ENCODE measurements at places on chromosomes 13 and 19. TPM values are rescaled to one million over a fixed set of nuclear protein-coding genes. Genes with fewer than 3 reads are reported as not detected.

Gene SIGLEC11
- under 0.01 TPM for total RNA-seq

- no peak for DNase-seq
These were observed 110.4 kb upstream of the TSC22D1 start for GRCh38 chr13:44686531-44686934.

Gene NFIX
- total RNA-seq = 114 TPM

GRCh38 chr13:88802886-88803285 is 1131.7 kb downstream of the SLITRK5 start:
- DNase-seq = no peak

GRCh38 chr19:14248578-14249011 is 42.6 kb upstream of the ADGRL1 start:
- DNase-seq = peak; percentile 68

- peak; percentile 92 for DNase-seq
These were observed 12.2 kb downstream of the CFD start for GRCh38 chr19:871446-872265.

DNA sequence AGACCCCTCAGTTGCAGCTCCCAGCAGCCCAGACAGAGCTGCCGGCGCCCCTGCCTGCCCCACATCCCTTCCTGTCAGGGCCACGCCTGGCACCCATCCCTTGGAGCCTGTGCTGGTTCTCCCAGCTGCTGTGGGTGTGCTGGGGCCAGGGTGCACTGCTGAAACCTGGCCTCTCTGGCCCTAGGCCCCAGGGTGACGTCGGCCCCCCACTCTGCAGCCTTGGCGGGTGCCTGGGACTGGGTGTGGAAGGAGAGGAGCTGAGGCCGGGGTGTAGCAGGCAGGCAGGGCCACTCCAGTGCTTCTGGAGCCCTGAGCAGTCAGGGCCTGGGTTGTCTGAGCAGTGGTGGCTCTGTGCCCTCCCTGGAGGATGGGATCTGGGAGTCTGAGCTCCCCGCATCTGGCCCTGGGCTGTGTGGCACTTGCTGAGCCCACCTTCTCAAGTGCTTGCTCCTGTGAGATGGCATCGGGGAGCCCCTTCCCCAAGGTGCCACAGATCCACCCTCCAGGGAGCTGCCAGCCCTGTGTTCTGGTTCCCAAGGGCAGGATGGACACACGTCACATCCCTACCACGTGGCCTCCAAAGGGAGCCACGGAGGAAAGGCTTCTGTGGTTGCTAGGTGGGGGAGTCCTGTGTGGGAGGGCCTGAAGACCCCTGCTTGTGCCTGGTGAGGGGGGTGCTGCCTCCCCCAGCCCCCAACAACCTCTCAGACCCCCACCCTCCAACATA is 5.2 kb downstream of the PLEKHJ1 start:
- DNase-seq = peak; percentile 91

- DNase-seq = no peak
These were observed 135.5 kb downstream of the FOXO1 start for GRCh38 chr13:40530961-40531360.

Gene ADGRE3
- not detected for total RNA-seq

Gene CIC
- total RNA-seq = 33.6 TPM

GRCh38 chr19:287381-287871 is 3.8 kb downstream of the PLPP2 start:
- no peak for DNase-seq

GRCh38 chr19:57637379-57637778 is 4.4 kb downstream of the ZNF211 start:
- no peak for DNase-seq

GRCh38 chr13:29749401-29750182 is 100.8 kb downstream of the UBL3 start:
- peak; percentile 89 for DNase-seq

- no peak for DNase-seq
These were observed 99.0 kb upstream of the TNFSF11 start for GRCh38 chr13:42474954-42475353.

- no peak for DNase-seq
These were observed 9.0 kb downstream of the ZNF302 start for GRCh38 chr19:34686455-34686854.

Gene SAFB
- total RNA-seq = 33.7 TPM

Gene RFX1
- 2.4 TPM for total RNA-seq

- DNase-seq = peak; percentile 85
These were observed at the start of gene SMIM24 for GRCh38 chr19:3480383-3481091. Gene SMIM24 (minus strand): TSS chr19:3480525. CDS start chr19:3480463, 62 bp downstream.

DNA sequence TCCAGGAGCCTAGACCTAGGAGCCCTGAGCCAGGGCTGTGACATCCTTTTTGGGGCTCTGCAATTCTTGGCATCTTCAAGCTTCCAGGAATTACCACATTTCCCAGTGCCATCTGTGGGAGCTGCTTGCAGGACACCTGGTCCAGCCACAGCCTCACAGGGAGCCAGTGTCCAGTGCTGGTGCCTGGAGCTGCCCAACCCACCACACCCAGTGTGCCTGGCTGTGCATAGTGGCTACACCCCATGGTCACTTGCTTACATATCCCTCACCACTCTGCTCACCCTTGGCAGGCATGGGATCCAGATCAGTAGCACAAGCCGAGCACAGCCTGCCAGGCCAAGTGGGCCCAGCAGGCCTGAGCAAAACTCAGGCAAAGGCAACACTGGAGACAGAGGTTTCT is 2151.4 kb upstream of the PCDH20 start:
- DNase-seq = no peak

DNA sequence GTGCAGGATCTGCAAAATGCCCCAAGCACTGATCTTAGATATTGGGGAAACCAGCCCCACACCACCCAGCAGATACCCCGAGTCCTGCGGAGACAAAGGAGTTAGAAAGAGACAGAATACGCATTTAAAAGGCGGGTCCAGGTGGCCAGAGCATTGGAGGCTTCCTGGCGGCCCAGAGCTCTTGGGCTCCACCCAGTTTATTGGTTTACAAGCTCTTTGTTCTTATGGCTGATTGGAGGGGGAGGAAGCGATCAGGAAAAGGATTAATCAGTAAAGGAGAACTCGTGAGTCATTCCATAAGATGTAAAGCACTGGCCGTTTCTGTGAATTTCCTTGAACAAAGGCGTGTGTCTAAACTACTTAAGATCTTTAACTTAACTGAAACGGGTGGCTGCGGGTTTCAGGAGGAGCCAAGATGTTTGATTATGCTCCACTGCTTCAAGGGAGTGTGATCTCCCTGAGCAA is 926 bp downstream of the ZNF587 start:
- DNase-seq = peak; percentile 78

Gene CYP2A7
- total RNA-seq = not detected

DNA sequence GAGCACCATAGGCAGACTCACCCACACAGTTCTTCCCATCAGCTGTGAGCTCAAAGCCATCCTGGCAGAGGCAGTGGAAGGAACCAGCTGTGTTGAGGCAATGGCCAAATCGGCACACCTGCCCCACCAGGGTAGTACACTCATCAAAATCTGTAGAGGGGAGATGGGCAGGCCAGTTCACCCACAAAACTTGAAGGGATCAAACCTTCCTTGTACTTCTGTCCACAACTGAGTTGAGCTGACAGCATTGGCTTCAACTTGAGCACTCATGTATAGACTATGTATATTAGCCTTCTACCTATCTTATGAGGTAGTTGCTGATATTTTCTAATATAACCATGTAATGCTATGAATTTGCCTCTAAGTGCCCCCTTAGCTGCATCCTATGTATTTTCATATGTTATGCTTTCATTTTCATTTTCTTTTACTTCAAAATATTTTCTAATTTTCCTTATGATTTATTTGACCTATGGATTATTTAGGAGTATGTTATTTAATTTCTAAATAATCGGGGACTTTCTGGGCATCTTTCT is 42.9 kb downstream of the CCL25 start:
- no peak for DNase-seq
